Fibroblast of skin of scalp (primary cell): ENCODE measurements at places on chromosomes 13 and 19.

DNA sequence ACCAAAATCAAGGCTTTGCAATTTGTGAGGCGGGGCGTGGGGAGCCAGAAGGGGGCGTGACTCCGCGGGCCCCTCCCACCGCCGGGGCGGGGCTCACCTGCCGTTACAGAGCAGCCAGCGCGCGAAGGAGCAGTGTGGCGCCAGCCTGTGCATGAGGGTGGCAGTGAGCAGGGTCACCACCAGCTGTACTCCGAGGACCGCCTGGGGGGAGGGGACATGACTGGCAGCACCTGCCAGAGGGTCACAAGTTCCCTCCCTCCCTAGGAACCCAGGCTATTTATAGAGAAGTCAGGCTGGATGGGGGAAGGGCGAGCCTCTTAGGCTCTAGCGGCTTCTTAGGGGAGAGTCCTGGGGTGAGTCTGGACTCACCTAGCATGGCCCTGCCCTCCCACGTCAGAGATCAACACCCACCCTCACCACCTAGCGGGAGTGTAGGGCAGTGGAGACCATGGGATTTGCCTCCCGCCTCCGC, 3.6 kb downstream of the TMEM161A start:
- DNase-seq: no peak

- no peak for DNase-seq
Observed at GRCh38 chr19:9528757-9529336, 9.6 kb downstream of the ZNF426 start.

- no peak for DNase-seq
Observed at GRCh38 chr13:87712012-87712411, 40.8 kb downstream of the SLITRK5 start.

DNA sequence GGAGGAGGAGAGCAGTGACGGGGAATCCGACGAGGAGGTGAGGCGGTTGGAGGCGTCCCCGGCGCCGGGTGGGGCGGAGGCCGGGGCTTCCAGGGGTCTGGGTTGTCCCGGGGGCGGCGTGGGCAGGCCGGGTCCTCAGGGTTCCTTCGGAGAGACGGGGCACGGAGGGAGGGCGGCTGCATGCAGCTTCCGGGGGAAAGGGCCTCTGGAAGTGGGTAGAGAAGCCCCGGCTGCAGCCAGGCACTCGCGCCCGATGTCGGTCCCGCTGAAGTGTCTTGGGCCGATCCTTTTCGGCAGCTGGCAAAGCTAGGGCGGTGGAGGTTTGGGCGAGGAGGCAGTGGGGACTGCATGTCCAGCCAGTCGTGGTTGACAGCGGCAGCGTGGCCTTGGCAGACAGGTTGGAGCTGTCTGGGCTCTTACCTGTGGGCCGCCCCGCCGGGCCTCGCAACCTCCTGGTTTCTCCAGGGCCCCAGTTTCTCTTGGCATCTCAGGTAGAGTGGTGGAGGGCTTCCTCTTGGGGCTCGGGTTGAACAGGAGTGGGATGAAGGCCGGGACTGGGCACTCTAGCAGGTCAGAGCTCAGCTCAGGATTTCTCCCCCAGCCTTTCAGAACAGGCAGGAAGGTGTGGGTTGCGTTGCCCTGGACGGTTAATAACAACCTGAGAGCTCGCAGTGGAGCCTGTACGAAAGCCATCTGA, 690 bp downstream of the KMT2B start:
- no peak for DNase-seq

DNA sequence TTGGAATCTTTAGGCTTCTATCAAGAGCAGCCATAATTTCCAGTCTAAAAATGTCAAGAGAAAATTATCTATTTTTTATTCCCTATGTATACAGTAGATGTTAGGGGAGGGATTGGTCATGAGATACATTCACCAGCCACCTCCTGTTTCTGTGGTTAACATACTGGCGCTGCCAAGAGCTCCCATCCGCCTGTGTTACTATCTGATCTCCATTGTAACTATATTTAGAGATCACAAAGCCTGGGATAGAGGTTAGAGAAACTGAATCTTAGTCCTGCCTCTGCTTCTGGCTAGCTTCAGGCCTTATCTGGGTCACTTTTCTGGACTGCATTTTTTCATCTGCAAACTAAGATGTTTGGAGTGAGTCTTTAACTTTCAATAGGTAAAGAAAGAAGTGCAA, 46.3 kb downstream of the POLR1D start:
- DNase-seq: no peak

- DNase-seq: no peak
Observed at GRCh38 chr13:39313721-39314120, 275.5 kb downstream of the NHLRC3 start.

GRCh38 chr19:7199613-7200533, 94.3 kb downstream of the INSR start:
- DNase-seq: no peak

- no peak for DNase-seq
Observed at GRCh38 chr13:35965226-35965927, 165.8 kb downstream of the DCLK1 start.

DNA sequence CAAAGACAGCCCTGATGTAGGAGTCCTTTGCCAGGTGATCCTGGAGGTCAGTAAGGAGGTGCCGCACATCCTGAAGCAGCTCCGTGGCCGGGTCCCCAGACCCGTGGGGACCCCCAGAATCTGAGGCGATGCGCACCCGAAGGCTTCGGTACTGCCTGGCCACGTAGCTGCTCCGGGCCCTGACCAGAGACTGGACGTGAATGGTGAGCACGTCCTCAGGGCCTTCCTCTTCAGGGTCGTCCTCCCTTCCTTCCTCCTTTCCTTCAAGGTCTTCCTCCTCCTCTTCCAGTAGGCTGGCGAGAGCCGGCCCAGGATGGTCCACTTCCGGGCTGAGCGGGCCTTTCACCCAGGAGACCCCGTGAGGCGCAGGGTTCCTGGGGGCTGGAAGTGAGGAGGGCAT, 7.5 kb downstream of the RINL start:
- no peak for DNase-seq

- no peak for DNase-seq
Observed at GRCh38 chr19:47531640-47532387, 17.0 kb upstream of the NAPA start.

- no peak for DNase-seq
Observed at GRCh38 chr13:50950849-50951248, 41.3 kb downstream of the RNASEH2B start.

GRCh38 chr13:107960301-107960700, 255.0 kb downstream of the LIG4 start:
- no peak for DNase-seq

GRCh38 chr19:41327576-41328156, 17.7 kb downstream of the CCDC97 start:
- DNase-seq: no peak

DNA sequence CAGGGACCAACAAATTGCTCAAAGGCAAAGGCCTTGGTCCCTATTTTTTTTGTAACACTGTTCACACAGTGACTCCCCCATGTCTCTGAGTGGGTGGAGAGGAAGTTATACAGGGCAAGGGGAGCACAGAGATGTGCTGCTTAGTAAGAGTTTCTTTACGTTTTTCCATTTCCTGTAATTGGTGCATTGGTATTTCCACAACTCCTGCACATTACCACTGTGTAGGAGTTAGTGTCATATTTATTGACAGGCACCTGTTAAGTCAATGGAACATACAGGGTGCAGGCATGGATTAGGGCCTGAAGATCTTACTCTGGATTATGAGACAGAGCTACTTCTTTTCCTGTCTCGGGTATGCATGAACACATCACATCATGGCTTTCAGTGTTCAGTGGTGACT, 45.2 kb downstream of the SOX21 start:
- DNase-seq: no peak
